ENCODE measurements at places on chromosomes 3 and 15.

- no peak for DNase-seq
Measured at GRCh38 chr3:32882189-32882588, 64.4 kb downstream of the TRIM71 start.

GRCh38 chr3:27380433-27381357 is 11.5 kb upstream of the NEK10 start:
- no peak for DNase-seq

GRCh38 chr3:35638980-35639253 is 408 bp upstream of the ARPP21 start:
- no peak for DNase-seq

- DNase-seq: no peak
Measured at GRCh38 chr3:54188176-54188791, 65.9 kb downstream of the CACNA2D3 start.

- no peak for DNase-seq
Measured at GRCh38 chr3:186160691-186161243, 51.9 kb upstream of the ETV5 start.

DNA sequence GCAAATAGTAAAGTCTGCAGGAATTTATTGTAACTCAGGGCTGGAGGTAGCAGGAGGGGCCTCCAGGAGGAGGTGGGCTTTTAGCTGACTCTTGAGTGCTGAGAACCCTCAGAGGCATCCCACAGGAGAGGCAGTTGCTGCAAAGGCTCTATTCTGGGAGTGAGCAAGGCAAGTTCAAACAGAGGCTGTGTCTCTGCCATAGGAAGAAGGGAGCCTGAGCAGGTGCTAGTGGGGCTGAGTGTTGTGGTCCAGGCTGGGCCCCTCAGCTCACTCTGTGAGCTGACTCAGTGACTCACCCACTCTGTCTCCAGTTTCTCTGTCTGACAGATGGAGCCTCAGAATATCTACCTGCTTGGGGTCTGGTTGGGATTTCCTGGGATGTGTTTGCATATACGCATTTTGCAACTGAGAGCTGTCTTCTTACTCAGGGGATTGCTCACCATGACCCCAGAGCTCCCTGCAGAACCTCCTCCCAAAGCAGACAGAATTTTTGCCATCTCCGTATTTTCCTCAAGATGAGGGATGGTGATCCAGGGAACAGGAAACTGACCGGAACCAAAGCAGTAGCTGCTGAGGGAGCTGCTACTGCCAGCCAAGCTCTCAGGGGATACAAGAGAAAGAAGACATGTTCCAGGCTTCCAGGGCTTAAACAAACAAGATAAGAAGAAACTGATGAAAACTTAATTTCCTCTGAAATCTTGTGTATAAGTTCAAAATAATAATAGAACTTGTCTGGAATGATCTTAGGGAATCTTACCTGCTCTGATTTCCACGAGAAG is 13.6 kb upstream of the NOX5 start:
- DNase-seq: no peak

DNA sequence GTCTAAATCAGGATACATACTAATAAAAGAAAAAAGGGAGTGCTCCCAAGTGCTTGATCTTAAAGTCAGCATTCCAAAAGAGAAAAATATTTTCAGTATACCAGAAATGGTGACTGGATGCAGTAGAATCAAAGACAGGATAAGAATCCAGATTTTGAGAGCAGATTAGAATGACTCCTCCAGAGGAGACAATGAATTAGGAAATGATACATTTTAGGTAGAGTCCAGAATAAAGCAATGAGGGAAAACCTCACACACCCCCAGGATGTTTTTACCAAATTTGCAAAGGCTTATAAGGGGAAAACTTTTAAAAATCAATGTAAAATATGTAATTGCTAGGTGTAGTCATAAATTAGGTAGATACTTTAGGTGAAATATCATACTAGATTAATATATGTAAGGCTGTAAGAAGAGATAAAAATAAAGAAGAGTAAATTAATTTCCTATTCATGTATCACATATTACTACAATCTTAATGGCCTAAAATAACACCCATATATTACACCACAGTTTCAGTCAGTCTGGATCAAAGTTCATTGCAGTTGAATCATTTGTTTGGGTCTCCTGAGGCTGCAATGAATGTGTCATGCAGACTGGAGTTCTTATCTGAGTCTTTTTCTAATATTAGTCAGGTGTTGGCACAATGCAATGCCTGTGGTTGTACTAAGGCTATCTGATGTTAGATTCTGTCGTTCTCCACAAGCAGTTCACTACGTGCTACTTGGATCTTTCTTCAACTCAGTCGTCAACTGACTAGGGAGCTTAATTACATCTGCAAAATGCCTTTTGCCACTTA is 547.8 kb upstream of the EPHA6 start:
- no peak for DNase-seq

GRCh38 chr3:180947761-180948390 is 35.4 kb downstream of the FXR1 start:
- no peak for DNase-seq

DNA sequence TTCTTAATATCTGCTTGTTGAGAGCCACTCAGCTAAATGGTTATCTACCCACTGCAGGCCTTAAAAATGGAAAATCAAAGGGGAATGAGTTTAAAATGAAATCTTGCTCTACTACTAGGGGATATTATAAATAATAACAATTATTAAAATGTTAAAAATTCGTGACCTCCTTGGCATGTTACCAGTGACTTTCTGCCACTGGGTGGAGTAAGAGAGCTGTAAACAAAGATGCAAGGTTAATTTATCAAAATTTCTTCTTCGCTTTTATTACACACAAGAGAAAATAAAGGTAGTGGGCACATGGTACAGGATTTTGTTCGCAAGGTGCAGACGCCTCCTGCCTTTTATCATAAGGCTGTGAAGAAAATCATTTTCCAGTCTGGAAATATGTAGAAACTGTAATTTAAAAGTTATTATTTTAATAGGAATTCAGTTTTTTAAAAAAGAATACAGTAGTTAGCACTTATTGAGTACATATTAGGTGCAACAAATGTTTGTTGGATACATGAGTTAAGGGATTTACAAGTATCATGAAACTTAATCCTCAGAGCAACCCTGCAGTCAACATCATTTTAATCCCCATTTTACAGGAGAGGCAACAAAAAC is 272.6 kb downstream of the SUCLG2 start:
- no peak for DNase-seq

DNA sequence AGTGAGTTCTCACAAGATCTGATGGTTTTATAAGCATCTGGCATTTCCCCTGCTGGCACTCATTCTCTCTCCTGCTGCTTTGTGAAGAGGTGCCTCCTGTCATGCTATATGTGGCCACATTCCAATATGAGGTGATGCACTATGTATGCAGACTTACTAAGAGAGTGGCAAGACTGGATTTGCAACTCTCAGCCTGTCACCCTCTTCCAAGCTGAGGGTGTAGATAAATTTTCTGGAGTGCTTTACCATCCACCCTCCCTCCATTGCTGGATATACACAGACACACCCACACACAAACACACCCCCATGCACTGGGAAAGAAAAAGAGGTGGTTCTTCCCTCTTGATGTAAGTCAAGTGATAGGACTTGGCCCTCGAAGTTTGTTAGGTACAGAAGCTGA is 30.2 kb upstream of the CHMP2B start:
- no peak for DNase-seq

GRCh38 chr3:143525408-143525807 is 322.9 kb downstream of the SLC9A9 start:
- DNase-seq: no peak

- no peak for DNase-seq
Measured at GRCh38 chr15:68601206-68602197, 22.7 kb downstream of the CORO2B start.

GRCh38 chr15:70243686-70244540 is 146.2 kb upstream of the TLE3 start:
- DNase-seq: no peak

DNA sequence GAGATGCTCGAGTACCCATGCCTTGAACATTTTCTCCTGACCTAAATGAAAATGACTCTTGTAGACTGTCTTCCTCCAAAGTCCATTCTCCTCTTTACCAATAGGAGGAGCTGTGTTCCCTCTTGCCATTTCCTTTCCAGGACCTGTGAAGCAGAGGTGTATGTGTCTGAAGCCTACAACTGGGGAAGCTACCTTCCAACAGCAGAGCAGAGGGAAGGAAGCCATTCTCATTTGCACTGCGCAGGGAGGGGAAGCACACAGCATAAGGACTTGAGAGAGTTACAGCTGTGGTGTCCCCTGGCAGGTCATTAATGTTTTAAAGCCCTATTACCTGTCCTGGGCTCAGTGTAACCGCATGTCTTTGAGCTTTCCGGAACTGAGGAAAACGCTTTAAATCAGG is 38.7 kb downstream of the HSPBAP1 start:
- DNase-seq: no peak

- no peak for DNase-seq
Measured at GRCh38 chr3:196431181-196432136, 768 bp downstream of the UBXN7 start.

GRCh38 chr3:56980243-56980642 is 80.2 kb upstream of the SPATA12 start:
- DNase-seq: no peak

DNA sequence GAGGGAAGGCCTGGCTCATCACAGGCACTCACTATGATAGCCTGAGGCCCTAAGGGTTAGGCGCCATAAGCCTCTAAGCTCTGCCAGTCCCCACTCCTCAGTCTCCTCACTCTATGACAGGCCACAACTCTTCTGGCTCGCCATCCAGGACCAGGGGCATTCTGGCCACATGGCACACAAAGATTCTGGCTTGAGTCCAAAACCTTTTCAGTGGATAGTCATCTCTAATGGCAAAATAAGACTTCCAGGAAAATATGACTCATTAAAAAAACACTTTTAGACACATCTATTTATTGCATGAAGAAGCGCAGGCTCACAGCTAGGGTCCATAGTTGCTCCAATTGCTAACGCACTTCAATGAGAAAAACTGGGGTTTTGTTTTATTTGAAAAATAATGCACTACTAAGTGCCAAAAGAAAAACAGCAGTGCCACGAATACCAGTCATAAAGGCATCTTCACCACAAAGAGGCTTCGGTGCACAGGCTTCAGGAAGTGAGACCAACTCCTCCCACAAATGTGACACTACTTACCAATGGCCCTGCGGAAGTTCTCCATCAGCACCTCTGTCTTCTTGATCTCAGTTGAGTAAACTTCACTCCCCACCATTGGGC is 11.1 kb downstream of the RUVBL1 start:
- no peak for DNase-seq

GRCh38 chr3:38327335-38328009 is 19.1 kb upstream of the XYLB start:
- DNase-seq: no peak

GRCh38 chr3:101803939-101804338 is 24.9 kb downstream of the NXPE3 start:
- DNase-seq: no peak

GRCh38 chr3:195526492-195526891 is 16.6 kb downstream of the PPP1R2 start:
- no peak for DNase-seq

DNA sequence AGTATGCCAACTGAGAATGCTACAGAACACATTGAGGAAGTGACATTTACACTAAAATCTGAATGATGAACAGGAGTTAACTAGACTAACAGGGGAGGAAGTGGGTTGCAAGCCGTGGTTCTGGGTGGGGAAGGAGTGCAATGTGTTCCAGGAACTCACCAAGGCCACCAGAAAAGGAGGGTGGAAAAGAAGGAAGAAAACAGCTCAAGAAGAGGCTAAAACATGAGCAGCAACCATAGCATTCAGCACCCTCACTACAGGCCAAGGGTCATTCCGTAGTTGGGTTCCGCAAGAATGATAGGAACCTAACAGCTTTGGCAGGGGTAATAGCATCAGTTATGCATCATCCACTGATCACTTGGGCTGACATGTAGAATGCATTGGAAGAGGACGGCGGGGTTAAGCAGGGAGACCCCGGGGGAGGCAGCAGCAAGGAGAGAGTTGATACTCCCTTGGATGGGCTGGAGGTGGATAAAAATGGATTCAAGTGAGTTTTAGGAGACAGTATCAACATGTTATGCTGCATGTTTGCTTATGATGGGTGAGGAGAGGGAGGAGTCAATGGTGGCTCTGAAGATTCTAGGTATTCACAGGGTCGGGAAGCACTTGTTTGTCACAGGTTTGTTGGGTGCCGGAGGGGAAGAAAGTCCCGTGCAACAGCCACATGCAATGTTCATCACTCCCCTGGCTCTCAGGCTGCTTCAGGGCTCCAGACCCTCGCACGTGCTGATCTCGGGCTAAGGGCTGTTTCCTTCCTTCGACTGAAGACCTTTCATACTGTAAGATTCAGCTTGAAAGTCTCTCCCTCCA is 53.2 kb downstream of the LIPC start:
- no peak for DNase-seq

GRCh38 chr3:64687781-64688604 is at the start of gene ADAMTS9:
Gene ADAMTS9 (minus strand): TSS chr3:64688000. CDS start chr3:64687657, 343 bp downstream.
- DNase-seq: no peak

- no peak for DNase-seq
Measured at GRCh38 chr3:99659032-99659431, 20.6 kb downstream of the COL8A1 start.
